Activated CD4-positive, alpha-beta T cell treated with anti-CD3 and anti-CD28 coated beads, Interleukin-2, amount 10 ng/mL, durations not matched to agents 24 days and 14 days (primary cell): ENCODE measurements at places on chromosomes 3 and 15. TPM values are rescaled to one million over a fixed set of nuclear protein-coding genes. Genes with fewer than 3 reads are reported as not detected.

DNA sequence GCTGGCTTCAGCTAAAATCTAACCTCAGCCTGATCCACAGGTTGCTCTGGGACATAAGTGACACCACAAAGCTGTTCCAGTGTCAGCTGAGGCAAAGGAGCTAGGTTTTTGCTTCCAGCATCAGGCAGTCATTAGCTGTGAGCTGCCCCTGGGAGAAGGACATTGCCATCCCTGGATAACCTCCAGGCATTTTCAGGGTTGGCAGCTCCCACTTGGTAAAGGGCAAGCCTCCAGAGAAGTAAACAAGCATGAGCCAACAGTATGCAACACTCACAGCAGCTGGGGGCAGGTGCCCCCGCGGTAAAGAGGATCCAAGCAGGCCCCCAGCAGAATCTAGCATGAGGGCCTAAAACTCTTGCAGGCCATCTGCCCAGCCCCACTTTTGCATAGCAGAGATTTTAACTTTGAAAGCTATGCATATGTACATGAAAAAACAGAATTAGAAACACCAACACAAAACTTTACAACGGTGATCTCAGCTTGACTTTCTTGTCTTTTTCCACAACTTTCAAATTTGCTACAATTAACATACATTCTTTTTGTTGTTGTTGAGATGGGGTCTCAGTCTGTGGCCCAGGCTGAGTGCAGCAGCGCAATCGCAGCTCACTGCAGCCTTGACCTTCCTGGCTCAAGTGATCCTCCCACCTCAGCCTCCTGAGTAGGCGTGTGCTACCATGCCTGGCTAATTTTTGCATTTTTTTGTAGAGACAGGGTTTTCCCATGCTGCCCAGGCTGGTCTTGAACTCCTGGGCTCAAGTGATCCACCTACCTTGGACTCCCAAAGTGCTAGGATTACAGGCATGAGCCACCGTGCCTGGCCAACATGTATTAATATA, 83.8 kb upstream of the TPM1 start:
- no peak for DNase-seq

- DNase-seq: no peak
Observed at GRCh38 chr3:7574435-7574834, 713.5 kb downstream of the GRM7 start.

- no peak for DNase-seq
Observed at GRCh38 chr15:99842071-99842470, 108.8 kb upstream of the LYSMD4 start.

GRCh38 chr15:59053482-59053881, 51.5 kb upstream of the CCNB2 start:
- no peak for DNase-seq

DNA sequence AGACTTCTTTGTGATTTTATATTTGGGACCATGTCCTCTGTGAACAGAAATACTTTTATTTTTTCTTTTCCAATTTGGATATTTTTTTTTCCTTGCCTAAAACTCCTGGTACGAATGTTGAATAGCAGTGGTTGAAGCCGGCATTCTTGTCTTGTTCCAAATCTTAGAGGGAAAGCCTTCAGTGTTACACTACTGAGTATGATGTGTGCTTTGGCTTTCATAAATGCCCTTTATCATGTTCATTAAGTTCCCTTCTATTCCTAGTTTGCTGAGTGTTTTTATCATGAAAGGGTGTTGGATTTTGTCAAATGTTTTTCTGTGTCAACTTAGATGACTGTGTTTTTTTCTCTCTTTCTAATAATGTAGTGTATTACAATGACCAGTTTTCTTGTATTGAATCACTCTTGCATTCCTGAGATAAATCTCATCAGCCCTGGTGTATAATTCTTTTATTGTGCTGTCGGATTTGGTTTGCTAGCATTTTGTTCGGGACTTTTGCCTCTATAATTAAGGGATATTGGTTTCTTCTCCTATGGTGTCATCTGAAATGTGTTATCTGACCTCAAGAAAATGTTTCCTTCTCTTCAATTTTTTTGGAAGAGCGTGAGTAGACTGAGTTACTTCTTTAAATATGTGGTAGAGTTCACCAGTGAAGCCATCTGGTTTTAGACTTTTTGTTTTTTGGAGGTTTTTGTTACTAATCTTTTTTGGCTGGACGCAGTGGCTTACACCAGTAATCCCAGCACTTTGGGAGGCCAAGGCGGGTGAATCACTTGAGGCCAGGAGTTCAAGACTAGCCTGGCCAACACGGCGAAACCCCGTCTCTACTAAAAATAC, 33.3 kb downstream of the MAP1A start:
- DNase-seq: no peak

GRCh38 chr15:96213045-96213444, 117.5 kb upstream of the NR2F2 start:
- DNase-seq: no peak

- DNase-seq: no peak
Observed at GRCh38 chr3:124802061-124802698, 71.9 kb downstream of the UMPS start.

DNA sequence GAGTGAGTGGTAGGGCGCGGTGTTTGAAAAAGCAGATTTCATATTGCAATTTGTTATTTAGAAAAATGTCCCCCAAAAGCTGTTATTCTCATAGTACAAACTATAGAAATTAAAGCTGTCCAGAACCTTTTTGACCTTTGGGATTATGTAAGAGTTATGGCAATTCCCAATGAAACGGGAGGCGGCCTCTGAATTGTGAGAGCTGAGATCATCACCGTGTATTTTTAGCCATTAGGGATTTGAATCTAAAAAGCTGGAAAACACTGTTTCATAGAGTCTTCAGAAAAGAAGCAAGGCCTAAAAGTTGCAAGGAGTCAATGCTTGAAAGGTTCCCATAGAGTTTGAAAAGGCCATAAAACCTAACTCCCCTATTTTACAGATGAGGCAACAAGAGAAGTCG, 38.6 kb upstream of the SLC25A26 start:
- no peak for DNase-seq

DNA sequence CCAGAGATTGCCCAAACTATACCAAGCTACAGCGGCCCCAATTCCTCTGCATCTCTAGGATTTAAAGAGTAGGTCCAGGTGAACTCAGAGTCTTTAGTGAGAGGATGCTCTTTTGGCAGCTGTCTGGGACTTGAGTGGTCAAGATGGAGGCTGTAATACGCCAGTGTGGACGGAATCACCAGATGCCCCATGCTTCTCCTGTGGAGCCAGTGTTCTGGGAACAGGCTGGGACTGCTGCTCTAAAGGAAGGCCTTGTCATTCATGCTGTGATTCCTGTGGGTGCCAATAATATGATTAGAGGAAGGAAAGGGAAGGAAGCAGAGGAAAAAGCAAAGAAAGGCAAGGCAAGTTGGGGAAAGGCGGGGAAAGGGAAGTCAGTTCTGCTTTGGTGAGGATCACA, 17.4 kb upstream of the NOX5 start:
- DNase-seq: no peak

- DNase-seq: no peak
Observed at GRCh38 chr3:74390121-74390877, 224.2 kb downstream of the CNTN3 start.

DNA sequence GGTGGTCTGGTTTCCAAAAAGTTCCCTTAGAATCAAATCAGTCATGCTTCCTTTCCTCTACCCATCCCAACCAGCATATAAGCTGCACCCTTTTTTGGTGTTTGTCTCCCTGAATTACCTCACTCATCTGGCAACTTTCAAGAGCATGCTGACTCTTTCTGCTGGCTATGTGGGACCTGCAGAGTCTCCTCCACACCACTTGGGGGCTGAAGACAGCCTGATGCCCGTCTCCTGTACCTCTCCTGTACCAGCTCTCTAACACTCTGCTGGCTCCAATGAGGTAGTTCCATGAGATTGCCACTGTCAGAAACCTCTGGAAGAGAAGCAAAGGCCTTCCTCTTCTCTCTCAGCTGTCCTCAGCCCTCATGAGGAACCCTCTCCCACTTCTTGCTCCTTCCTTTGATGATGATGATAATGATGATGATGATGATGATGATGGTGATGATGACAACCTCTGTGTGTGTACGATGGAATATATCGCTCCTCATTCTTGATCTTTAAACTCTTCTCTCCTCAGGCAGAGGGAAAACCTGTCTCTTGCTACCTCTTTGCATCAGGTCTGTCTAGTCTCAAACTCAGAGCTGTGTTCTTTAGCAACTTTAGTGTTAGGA, 257.5 kb downstream of the ZNF621 start:
- DNase-seq: no peak

DNA sequence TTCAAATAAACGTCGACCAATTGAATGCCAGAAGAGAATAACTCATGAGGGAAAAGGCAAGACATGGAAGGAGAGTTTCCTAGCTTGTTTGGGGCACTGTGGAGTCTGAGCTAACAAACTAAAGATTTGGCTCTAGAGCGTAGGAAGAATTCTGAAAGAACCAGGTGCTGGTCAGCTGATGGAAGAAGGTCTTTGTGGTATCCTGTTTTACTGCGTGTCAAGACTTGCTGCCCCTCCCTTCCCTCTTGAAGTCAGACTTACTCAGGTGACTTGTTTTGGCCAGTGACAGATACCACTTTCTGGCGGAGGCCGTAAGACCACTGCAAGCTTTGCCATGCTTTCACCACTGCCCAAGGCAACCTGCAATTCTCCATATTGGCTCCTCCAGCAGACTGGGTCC, 673 bp upstream of the HCLS1 start:
- no peak for DNase-seq

- no peak for DNase-seq
Observed at GRCh38 chr3:36411587-36411986, 31.3 kb downstream of the STAC start.

DNA sequence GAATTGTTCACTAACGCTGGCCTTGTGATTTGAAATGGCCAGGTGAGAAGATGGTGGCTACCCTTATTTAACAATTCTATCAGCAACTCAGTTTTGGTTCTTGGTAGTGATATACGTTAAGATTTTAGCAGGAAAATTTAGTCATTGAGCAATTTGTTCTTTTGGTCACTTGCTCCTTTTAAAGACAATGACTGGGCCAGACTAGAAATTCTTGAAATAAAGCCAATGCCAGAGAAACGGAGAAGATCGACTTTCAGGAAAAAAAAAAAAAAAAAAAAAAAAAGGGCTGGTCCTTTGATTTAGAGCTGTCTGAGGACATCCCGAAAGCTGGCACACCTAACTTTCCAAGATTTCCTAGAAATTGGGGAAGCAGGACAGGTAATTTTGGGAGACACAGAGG, 178.5 kb downstream of the FNDC3B start:
- no peak for DNase-seq

DNA sequence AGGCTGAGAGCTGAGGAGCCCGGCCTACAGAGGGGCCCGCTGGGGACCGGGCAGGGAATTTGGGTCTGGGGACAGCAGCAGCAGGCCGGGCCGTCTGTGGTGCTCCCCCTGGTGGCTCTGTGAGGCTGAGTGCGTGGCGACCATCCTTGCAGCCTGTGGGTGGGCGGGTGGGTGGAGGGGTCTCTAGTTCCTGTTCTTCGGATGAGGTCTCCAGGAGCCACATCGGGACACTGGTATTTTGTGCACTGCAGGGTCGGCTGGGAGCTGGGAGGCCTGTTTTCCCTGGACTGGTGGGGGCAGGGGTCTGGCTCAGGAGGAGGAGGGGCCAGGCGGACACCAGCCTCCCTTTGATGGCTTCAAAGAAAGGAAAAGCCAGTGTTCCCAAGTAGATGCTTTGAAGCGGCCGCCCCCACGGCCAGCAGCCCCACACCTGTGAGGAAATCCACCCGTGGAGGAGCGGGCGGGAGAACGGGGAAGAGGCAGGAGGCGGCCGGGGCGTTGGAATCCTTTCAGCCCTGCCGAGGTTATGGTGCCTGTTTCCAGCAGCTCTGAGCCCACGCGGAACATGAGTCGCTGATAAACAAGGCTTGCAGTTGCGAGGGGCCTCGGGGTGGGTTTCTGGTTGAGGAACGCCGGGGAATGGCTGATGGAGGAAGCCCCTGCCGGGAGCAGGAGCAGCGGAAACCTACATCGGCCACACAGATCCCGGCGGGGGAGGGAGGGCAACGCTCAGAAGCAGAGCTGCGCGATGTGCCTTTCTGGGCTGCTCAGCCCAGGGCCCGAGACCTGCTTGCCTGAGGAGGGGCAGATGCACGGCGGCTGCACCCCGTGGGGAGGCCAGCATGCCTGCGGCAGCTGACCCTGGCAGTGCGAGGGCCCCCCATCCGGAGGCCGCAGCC, 154.3 kb downstream of the NSMCE3 start:
- no peak for DNase-seq

GRCh38 chr3:88117683-88118082, 32.1 kb upstream of the C3orf38 start:
- no peak for DNase-seq

RPP25 gene
- total RNA-seq: 13.1 and 13.9 TPM in 2 replicates

ZNF502 gene
- 0.47 and 0.82 TPM in 2 replicates for total RNA-seq

SHC4 gene
- 20.4 and 21.2 TPM in 2 replicates for total RNA-seq

AADAC gene
- not detected in 2 replicates for total RNA-seq

GOLGA8S gene
- 0.07 TPM in 2 replicates for total RNA-seq

ZNF501 gene
- 1.1 and 1.4 TPM in 2 replicates for total RNA-seq

MESP2 gene
- total RNA-seq: 0.24 TPM in 1 of 2 replicates, not detected in the other
